ENCODE measurements at places on chromosomes 12 and 14. TPM values are rescaled to one million over a fixed set of nuclear protein-coding genes. Genes with fewer than 3 reads are reported as not detected.
A peak's percentile ranks its signal among the peaks of the same experiment; 100 is the strongest.

The PLEK2 gene
- total RNA-seq, result not detected

The PRIMA1 gene
- total RNA-seq, result 0.18 TPM

The CCNK gene
- 39.8 TPM for total RNA-seq

The KRT80 gene
- 0.11 TPM for total RNA-seq

The DNAI7 gene
- total RNA-seq, result 0.26 TPM

The LYZ gene
- total RNA-seq, result 26.7 TPM

DNA sequence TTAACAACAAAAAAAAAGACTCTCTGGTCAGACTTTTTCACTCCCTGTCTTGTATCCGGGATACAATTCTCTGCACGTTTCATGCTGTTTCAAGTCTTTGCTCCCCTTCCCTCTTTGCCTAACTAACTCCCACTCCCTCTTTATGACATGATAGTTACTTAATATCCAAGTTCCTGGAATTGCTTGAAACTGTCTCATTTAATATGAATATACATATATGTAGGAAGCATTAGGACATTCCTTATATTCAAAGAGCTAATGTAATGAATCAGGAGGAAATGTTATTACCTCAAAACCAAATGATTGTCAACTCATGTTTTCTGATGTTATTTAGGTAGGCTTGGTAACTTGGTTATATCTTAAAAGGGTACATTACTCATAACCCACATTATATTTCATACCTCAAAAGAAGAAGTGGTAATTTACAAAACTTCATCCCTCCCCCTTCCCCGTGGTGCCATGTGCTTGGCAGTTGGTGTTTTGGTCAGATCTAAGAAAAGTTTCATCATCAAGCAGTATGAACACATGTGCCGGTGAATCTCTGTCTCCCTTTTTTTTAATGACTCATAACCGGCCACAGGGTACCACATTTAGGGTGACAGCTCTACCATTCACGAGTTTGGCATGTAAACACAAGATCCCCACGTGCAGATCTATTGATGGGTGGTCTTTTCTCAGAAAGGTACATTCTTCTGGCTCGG is 56.5 kb downstream of the HCAR2 start:
- DNase-seq, result no peak

- no peak for DNase-seq
Measured at GRCh38 chr14:52551696-52552062, 626 bp downstream of the TXNDC16 start.

DNA sequence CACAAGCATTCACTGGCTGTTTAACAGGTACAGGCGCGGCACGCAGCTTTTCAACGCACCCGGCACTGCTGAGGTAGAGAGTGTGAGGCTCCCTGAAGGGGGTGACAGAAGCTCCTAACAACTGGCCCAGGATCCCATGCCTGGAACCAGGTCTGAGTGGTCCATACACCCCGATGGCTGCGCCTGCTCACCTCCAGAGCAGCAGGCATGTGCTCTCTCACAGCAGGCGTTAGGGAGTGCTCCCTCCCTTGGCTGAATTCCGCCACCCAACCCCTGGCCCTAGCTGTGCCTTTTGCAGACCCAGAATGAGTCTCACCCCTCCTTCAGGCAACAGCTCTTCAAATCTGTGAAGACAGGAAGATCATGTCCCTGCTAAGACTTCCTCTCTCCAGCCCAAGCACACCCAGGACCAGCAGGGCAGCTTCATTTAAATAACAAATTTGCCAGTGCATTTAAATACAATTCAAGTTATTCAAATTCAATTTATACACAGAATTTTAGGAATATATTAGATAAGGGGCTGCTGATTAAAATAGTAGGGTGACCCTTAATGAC is 86.0 kb downstream of the SETD3 start:
- no peak for DNase-seq

DNA sequence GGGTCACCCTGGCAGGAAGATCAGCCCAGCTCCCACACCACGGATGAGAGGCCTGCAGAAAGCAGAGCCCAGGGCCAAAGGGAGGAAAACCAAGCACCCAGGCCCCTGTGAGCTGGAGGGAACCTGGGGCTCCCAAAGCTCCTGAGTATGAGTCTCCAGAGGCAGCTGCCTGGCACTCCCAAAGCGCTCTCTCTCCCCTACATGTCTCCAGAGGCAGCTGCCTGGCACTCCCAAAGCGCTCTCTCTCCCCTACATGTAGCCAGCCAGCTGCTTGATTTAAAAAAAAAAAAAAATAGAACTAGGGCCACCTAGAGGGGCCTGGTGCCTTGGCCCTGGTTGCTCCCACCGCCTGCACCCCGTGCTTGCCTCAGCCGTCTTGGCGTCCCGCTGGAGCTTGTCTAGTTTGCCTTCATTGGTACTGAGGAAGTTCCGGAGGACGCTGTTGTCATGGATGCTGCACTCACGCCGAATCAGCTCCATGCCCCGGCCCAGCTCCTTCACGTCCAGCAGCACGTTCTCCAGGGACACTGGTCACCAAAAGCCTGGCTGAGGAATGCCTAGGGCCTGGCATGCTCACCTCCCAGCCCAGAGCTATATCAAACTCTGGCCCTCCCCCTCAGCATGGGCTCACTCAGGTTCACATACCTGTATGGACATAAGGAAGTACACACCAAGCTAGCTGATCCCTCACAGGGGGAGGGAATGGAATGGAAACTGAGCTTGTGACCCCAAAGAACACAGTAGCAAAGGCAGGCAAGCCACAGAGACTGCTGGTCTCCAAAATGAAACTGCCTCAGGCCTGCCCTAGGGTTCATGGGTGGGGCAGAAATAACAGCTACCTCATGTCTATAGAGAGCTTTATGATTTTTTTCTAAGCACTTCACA is 24.7 kb downstream of the PRPF40B start:
- DNase-seq, result no peak

- no peak for DNase-seq
Measured at GRCh38 chr14:22314183-22314820, 274.7 kb downstream of the DAD1 start.

- DNase-seq, result peak; percentile 61
Measured at GRCh38 chr12:630656-631632, 32.3 kb downstream of the NINJ2 start.

DNA sequence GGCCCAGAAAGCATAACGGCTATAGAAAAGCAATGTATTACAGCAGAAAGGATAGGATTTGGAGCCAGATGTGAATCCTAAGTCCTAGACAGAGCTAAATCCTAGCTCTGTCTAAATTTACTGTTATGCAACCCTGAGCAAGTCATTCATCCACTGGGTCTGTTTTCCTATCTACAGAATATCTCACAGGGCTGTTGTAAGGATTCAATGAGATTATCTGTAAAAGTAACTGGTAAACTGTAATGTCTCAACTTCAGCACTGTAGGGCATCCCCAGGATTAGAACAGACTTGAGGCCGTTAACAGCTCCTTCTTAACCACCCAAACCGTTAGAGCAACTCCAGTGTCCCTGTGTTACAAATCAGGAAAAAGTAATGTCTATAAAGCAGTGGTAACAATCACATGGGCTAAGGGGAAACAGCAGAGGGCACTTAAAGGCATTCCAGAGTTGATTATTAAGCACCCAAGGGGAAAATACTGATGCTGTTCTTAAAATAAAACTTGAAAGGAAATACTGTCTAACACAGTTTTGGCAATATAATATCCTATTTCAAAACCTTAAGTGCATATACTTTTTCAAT is 10.1 kb downstream of the GMFB start:
- no peak for DNase-seq

DNA sequence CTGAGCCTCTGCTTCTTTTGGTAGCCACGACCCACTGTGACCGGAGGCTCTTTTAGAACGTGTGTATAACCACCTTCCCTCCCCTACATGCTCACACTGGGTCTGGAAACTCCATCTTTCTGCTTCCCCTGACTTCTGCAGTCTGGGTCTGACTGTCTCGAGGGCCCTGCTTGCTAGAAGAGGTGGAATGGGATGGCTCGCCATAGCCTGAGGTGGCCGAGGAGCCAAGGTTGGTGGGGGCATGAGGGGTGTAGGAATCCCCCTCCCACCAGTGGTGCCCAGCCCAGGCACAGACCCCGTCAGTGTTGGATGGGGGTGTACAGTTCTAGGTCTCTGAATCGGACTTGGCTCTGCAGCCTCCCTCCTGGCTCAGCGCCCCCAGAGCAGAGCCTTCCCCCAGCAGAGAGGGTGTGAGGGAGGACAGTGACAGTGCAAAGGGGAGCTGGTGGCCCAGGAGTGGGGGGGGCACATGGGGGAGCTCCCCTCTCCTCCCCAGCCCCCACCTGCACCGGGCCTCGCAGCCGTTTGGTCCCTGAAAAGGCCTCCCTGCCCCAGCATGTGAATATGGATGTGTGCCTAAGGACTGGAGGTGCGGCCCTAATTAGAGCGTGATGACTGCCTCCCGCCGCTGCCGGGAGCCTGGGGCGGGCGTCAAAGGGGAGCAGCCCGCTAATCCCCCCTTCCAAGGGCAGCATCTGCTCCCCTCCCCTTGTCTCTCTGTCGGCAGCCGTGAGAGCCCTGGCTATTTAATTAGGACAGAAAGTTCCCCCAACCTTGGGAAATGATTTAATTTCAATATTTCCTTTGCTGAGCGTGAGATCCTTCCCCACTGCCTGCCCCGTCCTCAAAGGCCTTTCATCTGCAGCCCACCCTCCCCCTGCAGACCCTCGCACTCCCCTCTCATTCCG is 196.2 kb upstream of the C14orf180 start:
- peak; percentile 35 for DNase-seq

GRCh38 chr14:68712703-68713370 is 80.0 kb downstream of the ZFP36L1 start:
- no peak for DNase-seq

DNA sequence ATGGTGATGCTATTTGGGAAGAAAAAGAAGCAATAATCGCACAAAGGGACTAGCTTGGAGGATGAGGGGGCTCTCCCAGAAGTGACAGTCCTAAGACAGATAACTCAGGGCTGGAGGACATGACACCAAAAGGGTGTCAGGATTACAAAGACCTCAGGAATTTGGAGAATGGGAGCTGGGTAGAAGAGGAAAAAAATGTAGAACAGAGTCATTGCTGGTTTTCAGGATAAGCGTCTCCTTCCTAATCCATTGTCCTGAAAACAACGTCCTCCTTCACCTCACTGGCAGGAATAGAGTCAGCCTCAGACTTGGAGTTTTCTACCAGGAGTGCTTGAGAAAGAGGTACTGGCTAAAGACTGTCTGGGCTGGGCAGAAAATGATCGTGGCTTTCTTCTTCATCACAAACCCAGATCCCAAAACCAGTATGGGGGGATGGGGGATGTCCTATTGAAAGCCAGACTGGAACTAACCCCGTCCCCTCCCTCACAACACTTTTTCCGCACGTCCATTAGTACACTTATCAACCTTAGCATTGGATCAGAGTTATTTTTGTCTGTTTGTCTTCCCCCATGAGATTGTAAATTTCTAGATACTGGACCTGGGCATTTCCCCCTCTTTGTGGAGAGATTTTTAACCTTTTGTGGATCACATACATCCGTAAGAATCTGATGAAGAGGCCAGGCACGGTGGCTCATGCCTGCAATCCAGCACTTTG is 14.3 kb downstream of the B4GALNT3 start:
- DNase-seq, result no peak

DNA sequence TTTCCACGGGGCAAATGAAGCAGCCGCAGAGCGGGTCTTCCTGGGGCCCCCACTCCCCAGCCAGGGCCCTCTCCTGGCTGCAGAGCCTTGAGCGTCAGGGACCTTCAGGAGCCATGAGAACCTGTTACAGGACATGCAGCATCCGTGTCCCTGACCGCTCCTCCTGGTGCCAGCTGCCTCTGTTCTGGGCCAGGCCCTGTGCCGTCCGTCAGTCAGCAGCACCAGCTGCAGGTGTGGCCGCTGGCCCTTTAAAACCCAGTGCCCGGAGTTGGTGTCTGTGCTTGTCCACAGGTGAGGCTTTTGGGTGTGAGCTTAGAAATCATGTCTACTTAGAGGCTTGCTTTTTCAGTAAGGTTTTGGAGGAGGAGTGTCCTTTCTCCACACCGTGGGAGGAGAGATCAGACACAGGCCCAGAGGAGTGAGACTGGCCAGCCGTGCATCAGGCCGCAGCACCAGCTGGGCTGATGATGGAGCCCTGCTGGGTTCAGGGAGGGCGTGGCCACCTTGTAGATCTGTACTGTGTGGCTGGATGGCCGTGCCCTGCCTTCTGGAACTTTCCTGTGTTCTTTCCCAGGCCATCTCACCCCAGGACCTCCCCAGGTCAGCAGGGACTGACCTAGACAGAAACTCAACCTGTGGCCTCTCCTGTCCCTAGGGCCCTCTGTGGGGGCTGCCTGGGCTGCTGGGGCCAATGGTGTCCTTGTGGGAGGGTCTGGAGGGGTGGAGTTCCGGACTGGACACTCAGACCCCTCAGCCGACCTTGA is 27.1 kb downstream of the AACS start:
- DNase-seq, result no peak

DNA sequence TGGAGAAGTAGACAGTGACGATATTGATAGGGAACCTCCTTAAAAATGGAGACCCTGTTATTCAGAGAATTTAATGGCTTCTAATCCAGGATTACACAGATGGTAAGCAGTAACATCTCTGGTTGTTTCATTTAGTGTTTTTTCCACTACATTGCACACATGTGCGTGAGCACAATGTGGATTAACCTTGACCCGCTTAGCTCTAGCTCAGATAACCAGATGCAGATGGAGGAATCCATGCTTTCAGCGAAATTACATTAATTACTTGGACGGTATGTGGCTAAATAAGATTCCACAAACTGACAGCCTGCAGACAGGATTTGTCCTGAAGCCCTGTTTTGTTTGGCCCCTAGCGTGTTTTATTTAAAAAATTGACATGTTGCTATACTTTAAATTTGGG is 378.4 kb downstream of the CCDC91 start:
- no peak for DNase-seq

- no peak for DNase-seq
Measured at GRCh38 chr12:67546746-67547145, 101.8 kb upstream of the DYRK2 start.

DNA sequence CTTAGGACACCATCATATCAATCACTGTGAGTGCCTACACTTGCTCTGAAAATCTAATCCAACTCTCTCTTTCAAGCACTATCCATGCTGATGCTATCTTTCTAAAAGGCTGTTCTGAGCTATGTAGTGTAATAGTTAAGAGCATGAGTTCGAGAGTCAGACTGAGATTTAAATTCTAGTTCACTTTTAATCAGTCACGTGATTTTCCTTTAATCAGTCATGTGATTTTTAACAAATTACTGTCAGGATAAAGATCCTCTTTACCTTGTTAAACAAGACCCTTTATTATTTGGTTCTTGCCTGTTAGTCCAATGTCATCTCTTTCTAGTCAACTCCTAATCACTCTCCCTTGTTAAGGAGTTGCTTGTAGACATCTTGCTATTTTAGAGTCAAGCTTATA is 653.0 kb downstream of the RPL10L start:
- no peak for DNase-seq

- peak; percentile 85 for DNase-seq
Measured at GRCh38 chr12:132776816-132777568, 15.4 kb upstream of the ANKLE2 start.

- DNase-seq, result no peak
Measured at GRCh38 chr12:28308891-28309290, 118.6 kb downstream of the CCDC91 start.

GRCh38 chr12:113926788-113927187 is 39.3 kb downstream of the RBM19 start:
- no peak for DNase-seq

GRCh38 chr14:49703965-49704364 is 11.0 kb downstream of the KLHDC1 start:
- DNase-seq, result no peak

GRCh38 chr12:72017054-72017651 is 78.5 kb downstream of the TPH2 start:
- peak; percentile 30 for DNase-seq

GRCh38 chr12:56141946-56142784 is 10.2 kb upstream of the MYL6B start:
- no peak for DNase-seq
